ENCODE measurements at places on chromosomes 4 and X. TPM values are rescaled to one million over a fixed set of nuclear protein-coding genes. Genes with fewer than 3 reads are reported as not detected.

The ENAM gene
- not detected for total RNA-seq

The TKTL2 gene
- not detected for total RNA-seq

The ANOS1 gene
- total RNA-seq = not detected

The CNKSR2 gene
- total RNA-seq = 4.1 TPM

DNA sequence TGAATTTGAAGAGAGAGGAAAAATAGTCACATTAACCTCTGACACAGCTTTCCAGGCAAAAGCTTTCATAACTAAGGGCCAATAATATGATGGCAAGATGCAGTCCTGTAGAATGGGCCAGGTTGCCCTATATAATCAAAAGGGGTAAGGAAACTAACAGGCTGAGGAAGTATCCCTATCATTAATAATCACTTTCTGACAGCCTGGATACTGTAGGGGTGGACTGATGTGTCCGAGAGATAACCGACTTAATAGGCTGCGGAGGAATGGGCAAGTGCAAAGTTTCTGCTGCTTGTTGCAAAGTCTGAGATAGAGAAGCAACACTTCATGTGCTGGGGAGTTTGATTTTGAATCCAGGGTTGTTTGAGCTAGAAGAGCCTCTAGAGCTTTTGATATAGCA is 94.8 kb downstream of the DNAAF6 start:
- DNase-seq = no peak
- no peaks in the 10 kb centered on the region for H3K36me3 ChIP-seq
- no peak overlapping the region for H3K27ac ChIP-seq
- no peak overlapping the region for H3K4me3 ChIP-seq

- H3K27me3 ChIP-seq = no peaks in the 10 kb centered on the region
- H3K4me3 ChIP-seq = no peak overlapping the region
- no peak for DNase-seq
- H3K36me3 ChIP-seq = no peaks in the 10 kb centered on the region
- H3K27ac ChIP-seq = no peak overlapping the region
Observed at GRCh38 chr4:57270346-57270745, 160.2 kb upstream of the IGFBP7 start.

- no peaks in the 10 kb centered on the region for H3K27me3 ChIP-seq
- H3K4me1 ChIP-seq = no peaks in the 10 kb centered on the region
- DNase-seq = no peak
- no peak overlapping the region for H3K27ac ChIP-seq
- no peak overlapping the region for H3K4me3 ChIP-seq
- H3K36me3 ChIP-seq = no peaks in the 10 kb centered on the region
Observed at GRCh38 chrX:96791559-96791958, 92.1 kb upstream of the RPA4 start.

DNA sequence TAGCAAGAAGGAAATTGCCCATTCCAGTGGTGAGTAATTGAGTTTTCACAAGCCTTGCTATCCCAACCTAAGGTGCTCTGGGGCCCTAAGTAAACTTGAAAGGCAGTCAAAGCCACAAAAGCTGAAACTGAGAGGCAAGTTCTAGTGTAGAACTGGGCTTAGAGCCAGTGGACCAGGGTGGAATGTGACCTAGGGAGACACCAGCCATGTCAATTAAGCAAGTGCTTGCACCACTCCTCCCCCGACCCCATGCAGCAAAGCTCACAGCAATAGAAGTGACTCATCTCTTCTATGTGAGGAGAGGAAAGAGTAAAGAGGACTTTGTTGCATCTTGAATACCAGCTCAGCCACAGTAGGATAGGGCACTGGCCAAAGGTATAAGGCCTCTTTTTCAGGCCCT is 486.1 kb upstream of the POU3F4 start:
- no peak overlapping the region for H3K4me3 ChIP-seq
- no peaks in the 10 kb centered on the region for H3K36me3 ChIP-seq
- no peaks in the 10 kb centered on the region for H3K4me1 ChIP-seq

GRCh38 chrX:25003066-25003849 is 12.5 kb downstream of the ARX start:
- H3K36me3 ChIP-seq = no peaks in the 10 kb centered on the region
- H3K27me3 ChIP-seq = peaks cover 4% of the 10 kb centered on the region
- DNase-seq = no peak

DNA sequence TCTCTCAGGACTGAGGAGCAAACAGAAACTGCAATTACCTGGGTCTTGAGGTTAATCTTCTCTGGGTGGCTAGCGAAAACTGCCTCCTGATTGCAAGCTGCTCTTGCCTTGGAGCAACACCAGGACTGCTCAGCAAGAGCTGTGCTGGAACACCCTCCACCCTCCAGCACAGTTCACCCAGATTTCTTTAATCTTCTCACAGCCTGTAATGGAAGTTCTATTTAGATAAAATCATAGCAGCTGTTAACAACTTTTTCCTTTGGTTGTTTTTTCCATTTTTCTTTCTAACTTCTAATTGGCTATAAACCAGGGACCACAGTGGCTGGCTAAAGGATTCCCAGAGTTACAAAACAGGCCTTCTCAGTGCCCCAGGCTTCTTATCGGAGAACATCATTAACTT is 36.3 kb downstream of the OPHN1 start:
- H3K27me3 ChIP-seq = no peaks in the 10 kb centered on the region
- H3K4me1 ChIP-seq = no peaks in the 10 kb centered on the region
- no peak overlapping the region for H3K27ac ChIP-seq
- DNase-seq = no peak

DNA sequence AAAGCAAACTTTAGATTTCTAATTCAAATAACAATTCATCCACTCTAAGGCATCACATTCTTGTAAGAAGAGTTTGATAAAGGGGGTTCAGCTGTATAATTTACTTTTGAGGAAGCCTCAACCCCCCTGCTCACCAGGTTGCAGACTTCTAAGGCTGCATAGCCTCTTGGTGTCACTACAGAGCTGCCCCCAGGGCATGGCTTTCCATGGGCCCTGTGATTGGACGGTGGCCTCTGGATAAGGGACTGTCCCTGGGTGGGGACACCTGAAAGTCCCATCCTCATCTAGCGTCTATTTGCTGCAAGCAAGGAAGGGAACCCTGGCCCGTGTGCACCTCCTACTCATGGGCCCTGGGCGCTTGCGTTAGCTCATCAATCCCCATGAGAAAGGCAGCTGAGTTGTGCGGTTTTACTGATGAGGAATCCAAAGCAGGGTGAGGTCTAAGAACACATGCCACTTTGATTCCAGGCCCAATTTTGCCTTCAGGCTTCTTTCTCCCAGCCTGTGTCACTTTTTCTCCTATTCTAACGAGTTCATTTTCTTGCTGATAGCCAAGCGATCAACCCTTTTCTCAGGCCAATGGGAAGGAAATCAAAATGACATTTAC is 51.8 kb downstream of the SCML1 start:
- no peaks in the 10 kb centered on the region for H3K27me3 ChIP-seq
- no peak for DNase-seq

GRCh38 chr4:47222276-47222675 is 190.9 kb downstream of the GABRB1 start:
- H3K27me3 ChIP-seq = no peaks in the 10 kb centered on the region
- H3K36me3 ChIP-seq = no peaks in the 10 kb centered on the region
- H3K27ac ChIP-seq = no peak overlapping the region
- no peak for DNase-seq
- H3K4me3 ChIP-seq = no peak overlapping the region
- H3K4me1 ChIP-seq = no peaks in the 10 kb centered on the region

GRCh38 chrX:43813898-43814297 is 68.4 kb downstream of the MAOB start:
- H3K27ac ChIP-seq = no peak overlapping the region
- no peak for DNase-seq
- H3K4me1 ChIP-seq = no peaks in the 10 kb centered on the region
- no peaks in the 10 kb centered on the region for H3K36me3 ChIP-seq
- no peak overlapping the region for H3K4me3 ChIP-seq

- no peaks in the 10 kb centered on the region for H3K36me3 ChIP-seq
- no peaks in the 10 kb centered on the region for H3K4me1 ChIP-seq
- no peak overlapping the region for H3K27ac ChIP-seq
Observed at GRCh38 chr4:25443851-25444250, 66.8 kb downstream of the ANAPC4 start.

DNA sequence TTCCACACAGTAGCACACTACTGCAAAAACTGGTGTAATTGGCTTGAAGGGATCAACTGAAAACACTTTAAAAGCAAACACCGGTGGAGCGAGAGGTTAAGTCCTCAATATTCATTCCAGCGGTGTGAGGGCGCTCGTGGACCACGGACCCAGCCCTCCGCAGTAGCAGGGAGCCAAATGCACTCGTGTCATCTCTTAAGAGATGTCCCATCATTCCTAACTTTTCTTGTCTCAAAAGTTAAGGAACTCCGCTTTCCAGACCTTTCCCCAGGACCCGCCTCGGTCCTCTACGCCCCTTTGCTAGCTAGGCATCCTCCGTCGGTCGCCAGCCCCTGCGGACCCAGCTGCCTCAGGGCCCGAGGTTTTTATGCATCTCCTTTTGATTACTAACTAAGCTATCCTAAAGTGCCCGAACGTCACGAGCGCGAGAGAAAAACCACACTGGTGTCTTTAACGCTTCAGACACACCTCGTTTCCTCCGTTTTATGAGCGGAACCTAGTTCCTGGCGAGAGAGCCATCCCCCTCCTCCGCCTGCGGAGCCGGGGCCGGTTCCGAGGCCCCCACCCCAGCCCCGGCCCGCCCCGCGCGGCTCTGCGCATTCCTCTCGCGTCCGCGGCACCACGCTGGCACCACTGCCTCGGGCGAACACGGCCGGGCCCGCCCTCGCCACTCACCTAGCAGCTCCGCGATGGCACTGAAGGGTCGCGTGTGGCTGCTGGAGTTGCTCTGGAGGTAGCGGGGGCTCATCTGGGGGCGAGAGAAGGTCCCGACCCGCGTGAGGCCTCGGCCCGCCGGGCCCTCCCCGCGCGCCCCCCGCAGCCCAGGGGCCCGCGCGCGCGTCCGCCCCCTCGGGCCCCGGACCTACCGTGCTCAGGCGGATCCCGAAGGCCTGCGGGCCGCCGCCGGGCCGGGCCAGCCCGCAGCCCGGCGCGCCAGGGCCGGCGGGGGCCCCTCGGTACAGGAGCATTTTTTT is 723 bp downstream of the MORC4 start:
- H3K4me1 ChIP-seq = peaks cover 4% of the 10 kb centered on the region
- no peaks in the 10 kb centered on the region for H3K36me3 ChIP-seq
- H3K27ac ChIP-seq = no peak overlapping the region
- peak; percentile 4 for DNase-seq
- no peaks in the 10 kb centered on the region for H3K27me3 ChIP-seq
- H3K4me3 ChIP-seq = peak overlapping the region; percentile 58

- H3K36me3 ChIP-seq = no peaks in the 10 kb centered on the region
- H3K4me3 ChIP-seq = no peak overlapping the region
- no peaks in the 10 kb centered on the region for H3K27me3 ChIP-seq
- no peaks in the 10 kb centered on the region for H3K4me1 ChIP-seq
Observed at GRCh38 chrX:43644124-43644701, 11.9 kb upstream of the MAOA start.

GRCh38 chr4:69957209-69957608 is 8.3 kb downstream of the CSN2 start:
- no peak overlapping the region for H3K27ac ChIP-seq
- no peaks in the 10 kb centered on the region for H3K4me1 ChIP-seq
- no peaks in the 10 kb centered on the region for H3K36me3 ChIP-seq
- no peaks in the 10 kb centered on the region for H3K27me3 ChIP-seq
- DNase-seq = no peak

DNA sequence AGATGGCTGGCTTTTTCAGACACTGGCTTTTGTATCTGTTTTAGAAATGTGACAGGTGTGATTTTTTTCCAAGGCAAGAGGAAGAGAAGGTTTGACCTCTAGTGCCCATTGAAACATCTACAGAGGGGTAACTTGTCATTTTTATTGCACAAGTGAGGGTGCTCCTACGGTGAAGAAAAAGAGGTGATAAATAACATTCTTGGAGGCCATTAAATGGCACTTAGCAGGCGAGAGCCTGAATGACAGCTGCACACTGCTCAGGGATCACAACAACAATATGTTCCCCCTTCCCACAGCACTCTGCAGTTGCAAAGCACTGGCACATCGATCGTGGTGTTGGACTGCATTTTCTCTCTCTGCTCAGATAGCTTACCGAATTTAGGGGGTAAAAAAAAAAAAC is 22.9 kb downstream of the FAM184B start:
- no peaks in the 10 kb centered on the region for H3K36me3 ChIP-seq
- H3K27me3 ChIP-seq = no peaks in the 10 kb centered on the region
- no peak overlapping the region for H3K27ac ChIP-seq
- no peak overlapping the region for H3K4me3 ChIP-seq
- H3K4me1 ChIP-seq = no peaks in the 10 kb centered on the region
- DNase-seq = no peak

DNA sequence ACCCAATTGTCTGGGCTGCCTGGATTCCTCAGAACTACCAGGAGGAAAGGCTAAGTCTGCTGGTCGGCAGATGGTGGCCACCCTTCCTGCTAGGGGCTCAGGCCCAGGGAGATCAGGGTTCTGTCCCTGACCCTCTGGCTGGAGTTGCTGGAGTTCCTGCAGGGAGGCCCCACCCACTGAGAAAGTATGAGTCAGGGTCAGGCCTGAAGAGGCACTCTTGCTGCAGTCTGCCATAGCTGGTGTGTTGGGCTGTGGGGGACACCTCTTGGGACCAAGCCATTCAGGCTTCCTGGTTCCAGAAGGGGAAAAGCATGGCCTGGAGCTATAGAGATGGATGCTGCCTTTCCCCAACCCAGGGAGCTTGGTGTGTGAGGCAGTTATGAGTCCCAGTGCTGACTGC is 40.4 kb upstream of the PCDH18 start:
- H3K27ac ChIP-seq = no peak overlapping the region
- H3K27me3 ChIP-seq = no peaks in the 10 kb centered on the region
- H3K4me3 ChIP-seq = no peak overlapping the region
- H3K36me3 ChIP-seq = no peaks in the 10 kb centered on the region
- no peaks in the 10 kb centered on the region for H3K4me1 ChIP-seq

- H3K36me3 ChIP-seq = peaks cover 36% of the 10 kb centered on the region
- no peak overlapping the region for H3K27ac ChIP-seq
- H3K4me3 ChIP-seq = no peak overlapping the region
- peaks cover 28% of the 10 kb centered on the region for H3K4me1 ChIP-seq
Observed at GRCh38 chr4:2927016-2927695, 36.0 kb downstream of the NOP14 start.

DNA sequence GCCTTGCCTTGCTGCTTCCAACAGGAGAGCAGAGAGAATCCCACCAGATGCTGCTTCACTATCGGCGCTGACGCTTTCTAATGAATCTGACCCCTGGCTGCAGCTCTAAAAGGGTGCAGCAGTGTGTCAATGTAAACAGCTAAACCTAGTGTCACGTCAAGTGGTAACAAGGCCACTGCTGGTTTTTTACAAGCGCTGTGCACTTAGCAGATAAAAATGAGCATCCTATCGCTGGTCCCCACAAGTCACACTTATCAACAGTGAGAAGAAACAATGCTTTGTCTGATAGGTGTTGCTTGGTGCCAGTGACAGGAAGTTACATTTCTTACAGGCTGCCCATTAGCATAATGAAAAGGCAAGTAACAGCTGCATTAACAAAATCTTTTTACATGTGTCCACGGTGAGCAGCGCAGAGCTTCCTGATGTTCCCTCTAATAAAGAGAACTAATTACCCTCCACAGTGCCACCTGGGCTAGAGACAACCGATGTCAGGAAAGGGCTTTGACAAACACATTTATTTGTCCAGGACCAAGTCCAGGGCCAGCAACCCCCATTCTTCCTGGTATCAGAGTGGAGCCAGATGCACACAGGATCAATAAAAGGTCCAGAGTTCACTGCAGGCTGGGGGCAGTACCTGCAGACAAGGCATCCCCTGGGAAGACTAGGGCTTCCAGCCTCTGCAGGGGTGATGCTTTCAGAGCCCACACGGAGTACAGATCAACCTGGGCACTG is 176.0 kb downstream of the MGST2 start:
- H3K27ac ChIP-seq = no peak overlapping the region
- DNase-seq = no peak
- no peak overlapping the region for H3K4me3 ChIP-seq
- no peaks in the 10 kb centered on the region for H3K4me1 ChIP-seq
- H3K36me3 ChIP-seq = no peaks in the 10 kb centered on the region
- no peaks in the 10 kb centered on the region for H3K27me3 ChIP-seq

All from CD8-positive, alpha-beta memory T cell (primary cell).